ENCODE measurements at places on chromosomes 3 and 15.

GRCh38 chr15:58545307-58546065 lies 113.7 kb downstream of the LIPC start:
- H3K27ac ChIP-seq = no peak overlapping the region
- DNase-seq = peak; percentile 89
- peaks cover 7% of the 10 kb centered on the region for H3K4me1 ChIP-seq
- no peaks in the 10 kb centered on the region for H3K27me3 ChIP-seq
- H3K36me3 ChIP-seq = no peaks in the 10 kb centered on the region

DNA sequence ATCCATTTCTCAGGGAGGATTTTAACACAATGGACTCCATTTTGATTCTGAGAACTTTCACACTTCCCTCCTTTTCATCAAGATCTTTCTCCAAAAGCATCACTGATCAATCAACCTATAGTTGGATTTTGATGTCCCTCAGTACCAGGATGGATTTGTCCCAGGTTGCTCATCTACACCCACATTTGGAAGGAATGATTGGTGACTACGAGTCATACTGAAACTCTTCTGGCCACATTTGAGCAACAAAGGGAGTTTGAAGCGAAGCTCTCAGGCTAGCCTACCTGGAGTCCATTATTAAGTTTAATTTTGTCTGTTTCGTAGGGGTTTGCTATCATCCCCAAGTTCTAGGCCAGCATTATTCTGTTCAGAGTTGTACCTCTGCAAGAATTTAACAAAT lies 31.3 kb upstream of the ATP8B4 start:
- no peak overlapping the region for H3K4me3 ChIP-seq
- no peak for DNase-seq
- no peaks in the 10 kb centered on the region for H3K27me3 ChIP-seq
- H3K36me3 ChIP-seq = no peaks in the 10 kb centered on the region

DNA sequence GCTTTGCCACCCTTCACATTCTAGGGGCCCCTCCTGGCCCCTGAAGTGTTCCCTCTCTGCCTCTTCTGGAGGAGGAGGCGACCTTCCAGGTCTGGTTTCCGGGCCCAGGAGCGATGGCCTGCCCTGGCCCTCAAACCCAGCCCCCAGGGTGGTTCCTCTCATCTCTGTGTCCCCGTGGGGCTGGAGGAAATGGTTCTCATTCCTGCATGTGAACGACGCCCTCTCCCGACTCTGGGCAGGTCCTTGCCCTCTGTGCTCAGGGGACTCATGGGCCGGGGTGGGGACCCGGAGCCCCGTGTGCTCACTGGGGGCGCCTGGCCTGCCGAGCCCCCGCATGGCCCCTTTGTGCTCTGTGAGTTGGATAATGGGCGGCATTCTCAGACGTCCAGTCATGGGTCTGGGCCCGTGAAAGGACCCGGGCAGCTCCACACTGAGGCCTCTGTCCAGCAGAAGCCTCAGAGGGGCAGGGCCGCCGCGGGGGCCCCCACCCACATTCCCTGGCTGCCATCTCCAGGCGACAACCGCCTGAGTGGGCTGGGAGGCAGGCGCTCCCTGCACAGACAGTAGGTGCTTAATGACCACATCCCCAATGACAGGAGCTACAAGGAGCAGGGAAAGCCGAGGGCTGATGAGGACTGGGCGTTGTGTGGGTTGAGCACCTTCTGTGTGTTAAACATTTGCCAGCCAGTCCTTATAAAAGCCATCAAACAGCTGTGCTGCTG lies 5.5 kb upstream of the PLXND1 start:
- H3K27ac ChIP-seq = peak overlapping the region; percentile 71
- H3K4me3 ChIP-seq = no peak overlapping the region
- no peaks in the 10 kb centered on the region for H3K27me3 ChIP-seq
- no peaks in the 10 kb centered on the region for H3K36me3 ChIP-seq
- H3K4me1 ChIP-seq = peaks cover 69% of the 10 kb centered on the region
- no peak for DNase-seq

DNA sequence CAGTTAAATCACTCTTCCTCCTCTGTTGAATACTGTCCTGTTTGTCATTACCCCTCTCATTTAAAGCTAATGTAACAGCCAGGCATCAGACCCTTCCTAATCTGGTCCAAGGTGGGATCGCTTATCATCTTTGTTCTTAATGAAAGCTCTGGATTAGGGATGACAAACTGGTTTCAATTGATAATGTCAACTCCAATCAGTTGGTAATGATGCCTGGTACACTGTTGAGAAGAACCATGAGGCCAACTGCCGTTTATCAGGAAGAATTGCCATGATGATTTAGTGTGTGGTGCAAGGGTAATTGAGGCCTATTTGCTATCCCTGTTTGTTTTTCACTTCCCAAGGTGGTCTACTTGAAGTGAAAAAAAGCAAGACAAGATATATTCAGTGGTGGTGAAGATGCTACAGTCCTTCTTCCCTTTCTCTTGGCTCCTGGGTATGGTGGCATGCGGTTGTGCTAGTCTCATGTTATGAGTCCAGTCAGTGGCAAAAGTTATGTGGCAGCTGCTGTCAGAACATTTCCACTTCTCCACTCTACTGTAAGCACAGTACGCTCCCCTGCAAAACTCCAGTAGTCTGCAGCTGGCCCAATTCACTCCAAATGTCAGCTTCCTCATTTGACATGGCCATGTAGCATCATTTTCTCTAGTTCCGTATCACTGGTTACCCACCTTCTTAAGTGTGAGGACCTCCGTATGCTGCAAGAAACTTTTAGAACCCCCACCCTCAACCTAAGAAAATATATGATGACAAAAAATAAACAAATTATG lies 72.5 kb downstream of the MORC1 start:
- no peaks in the 10 kb centered on the region for H3K4me1 ChIP-seq
- no peak overlapping the region for H3K4me3 ChIP-seq
- no peak overlapping the region for H3K27ac ChIP-seq
- H3K27me3 ChIP-seq = no peaks in the 10 kb centered on the region
- no peaks in the 10 kb centered on the region for H3K36me3 ChIP-seq
- DNase-seq = no peak

DNA sequence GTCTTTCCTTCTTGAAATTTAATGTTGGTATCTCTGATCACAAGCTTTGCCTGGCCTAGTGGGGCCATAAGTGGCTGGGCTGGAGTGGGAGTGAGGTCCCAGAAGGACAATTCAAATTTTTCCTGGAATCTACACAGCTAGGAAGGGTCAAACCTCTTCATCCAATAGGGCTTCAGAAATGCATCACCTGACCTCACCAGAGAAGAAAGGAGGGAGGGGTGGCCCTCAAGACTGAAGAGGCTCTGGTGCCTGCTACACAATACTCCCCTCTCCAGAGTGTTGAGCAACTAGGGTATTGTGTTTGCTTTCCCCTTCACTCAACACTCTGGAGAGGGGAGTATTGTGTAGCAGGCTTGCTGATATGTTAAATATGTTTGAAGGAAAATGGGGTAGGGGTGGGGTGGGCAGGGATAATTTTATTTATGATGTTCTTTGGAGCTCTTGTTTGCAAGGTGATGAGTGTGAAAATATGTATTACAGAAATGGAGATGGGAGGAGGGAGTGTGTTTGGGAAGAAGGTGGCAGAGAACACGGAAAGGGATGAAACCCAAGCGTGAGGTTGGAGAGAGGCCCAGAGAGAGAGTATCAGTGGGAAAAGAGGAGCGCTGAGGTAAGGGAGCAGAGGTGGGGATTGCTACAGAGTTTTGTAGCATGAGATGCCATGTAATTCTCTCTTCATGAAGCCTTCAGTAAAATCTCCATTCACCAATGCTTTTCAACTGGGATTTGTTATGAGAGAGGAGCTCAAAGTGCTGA lies 5.7 kb upstream of the KLHL24 start:
- no peak overlapping the region for H3K27ac ChIP-seq
- peaks cover 1% of the 10 kb centered on the region for H3K4me1 ChIP-seq
- no peaks in the 10 kb centered on the region for H3K27me3 ChIP-seq
- no peaks in the 10 kb centered on the region for H3K36me3 ChIP-seq

- H3K36me3 ChIP-seq = no peaks in the 10 kb centered on the region
- H3K27ac ChIP-seq = no peak overlapping the region
- peaks cover 31% of the 10 kb centered on the region for H3K4me1 ChIP-seq
- no peak overlapping the region for H3K4me3 ChIP-seq
- no peaks in the 10 kb centered on the region for H3K27me3 ChIP-seq
Measured at GRCh38 chr3:72489901-72490300, 358.3 kb downstream of the SHQ1 start.

DNA sequence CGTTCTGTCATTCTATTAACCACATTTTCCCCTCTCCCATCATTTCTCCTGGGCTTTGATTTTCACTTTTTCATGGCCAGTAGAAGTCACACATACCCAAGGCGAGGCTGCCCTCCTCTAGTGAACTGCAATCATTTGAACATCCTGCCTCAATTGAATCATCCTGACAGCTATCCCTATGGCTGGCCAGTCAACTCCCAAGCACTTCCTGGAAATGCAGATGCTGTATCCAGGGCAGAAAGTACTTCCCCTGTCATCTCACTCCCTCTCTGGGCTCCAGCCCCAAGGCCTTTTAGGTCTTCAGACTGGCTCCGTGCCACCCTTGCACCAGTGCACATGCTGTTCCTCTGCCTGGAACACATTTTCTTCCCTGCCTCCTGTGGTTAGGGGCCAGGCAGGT lies 738.3 kb upstream of the CFAP20DC start:
- H3K4me1 ChIP-seq = no peaks in the 10 kb centered on the region
- no peak for DNase-seq
- no peak overlapping the region for H3K27ac ChIP-seq

GRCh38 chr3:132595014-132595413 lies 2.1 kb upstream of the ACKR4 start:
- no peaks in the 10 kb centered on the region for H3K4me1 ChIP-seq
- H3K27ac ChIP-seq = no peak overlapping the region
- no peak overlapping the region for H3K4me3 ChIP-seq
- no peaks in the 10 kb centered on the region for H3K36me3 ChIP-seq
- DNase-seq = no peak

GRCh38 chr15:39286706-39287105 lies 294.2 kb upstream of the THBS1 start:
- no peak for DNase-seq
- H3K27me3 ChIP-seq = no peaks in the 10 kb centered on the region
- H3K4me1 ChIP-seq = peaks cover 5% of the 10 kb centered on the region
- no peak overlapping the region for H3K4me3 ChIP-seq

GRCh38 chr3:47047673-47048072 lies 68.2 kb downstream of the NBEAL2 start:
- no peak overlapping the region for H3K27ac ChIP-seq
- H3K27me3 ChIP-seq = no peaks in the 10 kb centered on the region
- no peak for DNase-seq
- H3K36me3 ChIP-seq = peaks cover 8% of the 10 kb centered on the region

DNA sequence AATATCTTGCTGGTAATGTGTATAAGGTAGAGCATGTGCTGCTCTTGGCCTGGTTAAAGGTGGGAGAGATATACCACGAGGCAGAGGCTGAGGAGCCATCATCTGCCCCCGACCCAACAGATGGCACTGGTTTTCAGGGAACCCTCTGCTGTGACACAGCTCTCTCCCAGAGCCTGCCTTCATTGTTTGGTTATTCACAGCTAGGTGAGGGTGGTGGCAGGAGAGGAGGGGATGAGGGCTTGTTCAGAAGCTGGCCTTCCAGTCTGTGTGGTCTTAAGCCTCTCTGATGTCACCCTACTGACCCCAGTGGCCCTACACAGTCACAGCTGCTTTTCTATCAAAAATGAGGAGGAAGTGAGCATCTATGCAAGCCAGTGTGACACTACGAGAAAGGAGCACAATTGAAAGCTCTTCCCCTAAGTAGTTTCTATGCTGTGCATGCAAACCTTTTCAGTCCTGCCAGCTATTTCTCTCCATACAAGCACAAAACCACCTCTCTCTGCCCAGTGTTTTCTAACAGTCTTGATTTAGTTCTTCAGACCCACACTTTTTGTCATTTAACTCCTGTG lies 258.4 kb upstream of the AGTR1 start:
- no peaks in the 10 kb centered on the region for H3K4me1 ChIP-seq
- no peak overlapping the region for H3K4me3 ChIP-seq
- H3K27ac ChIP-seq = no peak overlapping the region
- no peaks in the 10 kb centered on the region for H3K27me3 ChIP-seq
- no peaks in the 10 kb centered on the region for H3K36me3 ChIP-seq

GRCh38 chr3:64058566-64058965 lies 35.3 kb upstream of the PSMD6 start:
- no peak overlapping the region for H3K27ac ChIP-seq
- H3K36me3 ChIP-seq = no peaks in the 10 kb centered on the region
- DNase-seq = no peak
- H3K4me1 ChIP-seq = no peaks in the 10 kb centered on the region
- no peaks in the 10 kb centered on the region for H3K27me3 ChIP-seq

- H3K27me3 ChIP-seq = no peaks in the 10 kb centered on the region
- no peaks in the 10 kb centered on the region for H3K4me1 ChIP-seq
- H3K4me3 ChIP-seq = no peak overlapping the region
Measured at GRCh38 chr3:168102735-168103410, 7.1 kb upstream of the GOLIM4 start.

All from vagina (tissue), 2 donors.